A172 (cell line): ENCODE measurements at places on chromosomes 5 and 9.

DNA sequence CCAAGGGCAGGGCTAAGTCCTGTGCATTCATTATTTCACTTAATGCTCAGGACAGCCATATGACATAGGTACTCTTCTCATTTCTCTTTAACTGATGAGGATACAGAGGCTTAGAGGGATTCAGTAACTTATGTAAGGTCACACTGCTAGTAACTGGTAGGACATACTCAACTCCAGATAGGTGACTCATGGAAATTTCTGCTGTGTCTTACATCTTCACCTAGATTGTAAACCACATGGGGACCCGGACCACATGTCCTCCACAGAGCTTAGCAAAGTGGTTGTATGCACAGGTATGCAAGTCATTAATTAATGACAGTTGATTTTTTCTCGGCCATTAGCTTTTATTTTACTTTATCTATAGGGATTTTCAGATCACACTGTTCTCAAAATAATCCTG is 29.3 kb downstream of the SLC1A1 start:
- no peak for DNase-seq

DNA sequence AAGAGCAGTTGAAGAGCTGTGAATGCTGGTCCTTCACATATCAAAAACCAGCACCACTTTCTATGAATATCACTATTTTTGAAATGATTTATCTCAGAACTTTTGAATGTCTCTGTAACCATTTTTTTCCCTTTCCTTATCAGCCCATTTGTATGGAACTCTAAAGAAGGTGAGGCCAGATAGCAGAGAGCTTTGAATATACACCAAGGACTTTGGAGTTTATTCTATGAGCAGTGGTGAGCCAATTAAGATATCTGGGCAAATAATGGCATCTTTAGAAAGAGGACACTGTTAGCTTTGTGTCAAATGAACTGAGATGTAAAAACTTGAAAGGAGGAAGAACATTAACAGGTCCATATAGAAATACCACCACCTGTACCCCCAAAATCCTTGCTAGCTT is 22.0 kb downstream of the KCTD16 start:
- no peak for DNase-seq

GRCh38 chr9:133268335-133269056 is 6.5 kb downstream of the ABO start:
- DNase-seq = no peak

DNA sequence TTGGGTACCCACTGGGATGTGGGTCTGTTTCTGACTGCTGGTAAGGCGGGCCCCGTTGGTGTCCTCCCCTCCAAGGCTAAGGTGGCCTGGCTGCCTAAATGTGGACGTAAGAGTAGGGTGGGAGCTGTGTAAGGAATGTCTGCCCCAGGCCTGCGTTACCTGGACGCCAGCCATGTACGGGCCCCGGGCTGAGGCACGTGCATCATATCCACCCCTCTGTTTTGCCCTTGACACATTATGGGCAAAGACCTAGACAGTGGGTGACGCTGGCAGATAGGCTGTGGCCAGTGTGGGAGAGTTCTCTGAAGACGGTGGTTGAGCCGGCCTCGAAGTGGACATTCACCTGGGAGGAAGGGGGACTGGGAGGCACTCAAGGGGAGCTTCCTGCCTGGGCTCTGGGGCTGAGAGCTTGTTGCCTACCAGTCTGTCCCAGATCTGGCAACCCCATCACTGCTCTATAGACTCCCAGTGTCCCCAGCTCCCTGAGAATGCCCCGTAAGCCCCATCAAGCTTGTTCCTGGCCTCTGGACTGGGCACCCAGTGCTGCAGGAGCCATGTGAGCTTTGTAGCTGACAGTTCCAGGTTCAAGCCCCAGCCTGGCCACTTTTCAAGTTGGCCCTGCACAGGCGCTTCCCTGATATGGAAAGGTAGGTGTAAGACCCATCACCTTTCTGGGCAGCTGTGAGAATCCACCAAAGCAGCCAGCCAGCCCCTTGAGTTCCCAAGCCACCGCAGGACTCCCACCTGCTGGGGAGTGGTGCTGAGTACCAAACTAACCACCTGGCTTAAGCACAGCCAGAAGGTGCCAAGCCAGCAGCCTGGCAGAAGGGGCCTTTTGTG is 3.2 kb upstream of the PRR7 start:
- DNase-seq = no peak

GRCh38 chr5:150789943-150790611 is 11.5 kb downstream of the SMIM3 start:
- DNase-seq = peak; percentile 99

DNA sequence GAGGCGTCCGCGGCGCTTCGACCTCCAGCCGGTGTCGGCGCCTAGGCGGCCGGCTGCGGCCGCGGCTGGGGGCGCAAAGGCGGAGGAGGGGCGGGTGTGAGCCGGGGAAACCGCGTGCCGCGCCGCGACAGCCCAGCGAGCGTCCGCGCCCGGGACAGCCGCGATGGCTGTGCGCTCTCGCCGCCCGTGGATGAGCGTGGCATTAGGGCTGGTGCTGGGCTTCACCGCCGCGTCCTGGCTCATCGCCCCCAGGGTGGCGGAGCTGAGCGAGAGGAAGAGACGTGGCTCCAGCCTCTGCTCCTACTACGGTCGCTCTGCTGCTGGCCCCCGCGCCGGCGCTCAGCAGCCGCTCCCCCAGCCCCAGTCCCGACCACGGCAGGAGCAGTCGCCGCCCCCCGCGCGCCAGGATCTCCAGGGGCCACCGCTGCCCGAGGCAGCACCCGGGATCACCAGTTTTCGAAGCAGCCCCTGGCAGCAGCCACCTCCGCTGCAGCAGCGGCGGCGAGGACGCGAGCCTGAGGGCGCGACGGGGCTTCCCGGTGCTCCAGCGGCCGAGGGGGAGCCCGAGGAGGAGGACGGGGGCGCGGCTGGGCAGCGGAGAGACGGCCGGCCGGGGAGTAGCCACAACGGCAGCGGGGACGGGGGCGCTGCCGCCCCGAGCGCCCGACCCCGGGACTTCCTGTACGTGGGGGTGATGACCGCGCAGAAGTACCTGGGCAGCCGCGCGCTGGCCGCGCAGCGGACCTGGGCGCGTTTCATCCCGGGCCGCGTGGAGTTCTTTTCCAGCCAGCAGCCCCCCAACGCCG is 605 bp downstream of the CHSY3 start:
- no peak for DNase-seq

DNA sequence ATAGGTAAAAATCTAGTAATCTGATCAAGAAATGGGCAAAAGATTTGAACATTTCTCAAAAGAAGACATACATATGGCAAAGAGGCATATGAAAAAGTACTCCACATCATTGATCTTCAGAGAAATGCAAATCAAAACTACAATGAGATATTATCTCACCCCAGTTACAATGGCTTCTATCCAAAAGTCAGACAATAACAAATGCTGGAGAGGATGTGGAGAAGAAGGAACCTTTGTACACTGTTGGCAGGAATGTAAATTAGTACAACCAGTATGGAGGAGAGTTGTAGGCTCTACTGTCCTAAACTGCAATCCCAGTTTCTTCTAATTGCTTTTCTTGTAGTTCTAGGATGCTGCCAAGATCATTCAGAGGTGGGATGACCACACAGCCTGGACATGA is 193.5 kb upstream of the RFX3 start:
- DNase-seq = no peak
